H9 (cell line): ENCODE measurements at places on chromosomes 7 and 10.

DNA sequence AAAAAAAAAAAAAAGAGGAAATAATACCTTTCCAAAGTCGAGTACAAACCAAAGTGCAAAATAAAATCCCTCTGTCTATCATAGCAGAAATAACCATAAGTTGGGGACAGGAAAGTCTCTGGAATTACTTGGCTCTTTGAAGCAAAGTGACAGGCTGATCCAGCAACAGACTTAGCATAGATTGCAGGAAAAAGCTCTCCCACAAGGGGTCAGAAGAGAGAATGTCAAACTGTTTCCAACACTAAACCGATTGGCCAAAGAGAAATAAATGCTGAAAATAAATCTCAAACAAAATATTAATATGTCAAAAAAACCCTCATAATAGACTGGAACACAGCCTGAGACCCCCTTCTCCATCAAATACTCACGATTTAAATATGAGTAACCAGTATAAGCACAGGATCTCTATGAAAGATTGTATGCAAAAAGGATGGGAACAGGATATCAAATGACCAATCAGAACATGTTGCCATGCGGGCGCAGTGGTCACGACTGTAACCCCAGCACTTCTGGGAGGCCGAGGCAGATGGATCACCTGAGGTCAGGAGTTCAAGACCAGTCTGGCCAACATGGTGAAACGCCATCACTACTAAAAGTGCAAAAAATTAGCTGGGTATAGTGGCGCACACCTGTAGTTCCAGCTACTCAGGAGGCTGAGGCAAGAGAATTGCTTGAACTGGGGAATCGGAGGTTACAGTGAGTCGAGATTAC, 1000.7 kb upstream of the LRRN3 start:
- DNase-seq: no peak

DNA sequence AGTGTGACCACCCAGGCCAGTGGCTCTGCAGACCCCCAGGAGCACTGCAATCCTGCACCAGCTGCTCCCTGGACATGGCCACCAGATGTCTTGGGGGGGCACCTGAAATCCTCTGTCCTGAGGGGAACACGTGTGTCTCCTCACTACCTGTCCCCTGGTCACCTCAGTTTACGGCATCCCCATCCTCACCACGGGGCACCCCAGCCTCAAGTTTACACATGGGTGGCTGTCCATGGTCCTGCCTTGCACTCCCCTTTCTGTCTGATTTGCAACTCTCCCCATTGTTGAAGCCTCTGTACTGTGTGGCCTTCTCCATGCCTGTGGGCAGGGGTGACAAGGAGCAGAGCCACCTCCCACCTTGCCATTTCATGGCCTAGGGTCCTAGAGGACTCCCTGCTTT, 67.2 kb downstream of the RAMP3 start:
- DNase-seq: no peak

- no peak for DNase-seq
Measured at GRCh38 chr10:129027906-129028305, 439.1 kb upstream of the MGMT start.

DNA sequence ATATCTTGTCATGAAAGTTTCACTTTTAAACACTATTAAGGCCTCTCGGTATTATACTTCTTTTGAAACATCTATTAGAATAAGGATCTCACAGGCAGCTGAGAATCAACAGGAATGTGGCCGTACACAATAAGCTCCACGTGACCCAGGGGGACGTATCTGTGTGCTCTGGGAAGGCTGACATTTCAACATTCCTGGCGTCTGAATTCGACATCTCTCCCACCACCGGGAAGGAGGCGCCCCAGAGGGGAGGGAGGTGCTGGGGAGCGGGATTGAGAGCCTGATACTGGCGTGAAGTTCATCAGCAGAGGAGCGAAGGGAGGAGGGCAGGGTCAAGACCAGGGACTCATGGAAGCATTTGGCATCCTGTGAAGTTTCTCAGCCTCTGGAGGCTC, 401.3 kb downstream of the DNAJB6 start:
- peak; percentile 56 for DNase-seq

- no peak for DNase-seq
Measured at GRCh38 chr10:79433324-79434222, 11.9 kb downstream of the ZCCHC24 start.

- DNase-seq: no peak
Measured at GRCh38 chr7:45240273-45240771, 82.7 kb downstream of the RAMP3 start.

DNA sequence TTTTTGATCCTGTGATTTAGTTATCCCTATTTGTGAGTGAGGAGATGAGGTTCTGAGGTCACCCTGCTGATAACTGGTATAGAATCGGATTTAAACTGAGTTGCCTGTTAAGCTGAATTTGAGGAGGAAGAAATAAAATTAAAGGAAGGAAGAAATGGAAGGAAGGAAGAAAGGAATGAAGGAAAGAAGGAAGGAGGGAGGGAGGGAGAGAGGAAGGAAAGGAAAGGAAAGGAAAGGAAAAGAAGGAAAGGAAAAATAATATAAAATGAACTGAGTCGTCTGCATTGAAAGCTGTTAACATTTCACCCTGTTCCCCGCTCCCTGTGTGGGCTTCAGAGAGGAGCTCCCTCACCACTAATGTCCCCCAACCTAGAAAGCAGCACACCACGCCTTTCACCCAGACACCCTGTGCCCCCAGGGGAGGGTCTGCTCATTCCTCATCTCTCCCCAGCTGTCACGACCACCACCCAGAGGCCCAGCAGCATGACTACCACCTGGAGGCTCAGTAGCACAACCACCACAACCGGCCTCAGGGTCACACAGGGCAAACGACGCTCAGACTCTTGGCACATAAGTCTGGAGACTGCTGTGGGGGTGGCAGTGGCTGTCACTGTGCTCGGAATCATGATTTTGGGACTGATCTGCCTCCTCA, 16.3 kb downstream of the PILRA start:
- no peak for DNase-seq

- no peak for DNase-seq
Measured at GRCh38 chr7:113179313-113179712, 61.0 kb upstream of the SMIM30 start.

DNA sequence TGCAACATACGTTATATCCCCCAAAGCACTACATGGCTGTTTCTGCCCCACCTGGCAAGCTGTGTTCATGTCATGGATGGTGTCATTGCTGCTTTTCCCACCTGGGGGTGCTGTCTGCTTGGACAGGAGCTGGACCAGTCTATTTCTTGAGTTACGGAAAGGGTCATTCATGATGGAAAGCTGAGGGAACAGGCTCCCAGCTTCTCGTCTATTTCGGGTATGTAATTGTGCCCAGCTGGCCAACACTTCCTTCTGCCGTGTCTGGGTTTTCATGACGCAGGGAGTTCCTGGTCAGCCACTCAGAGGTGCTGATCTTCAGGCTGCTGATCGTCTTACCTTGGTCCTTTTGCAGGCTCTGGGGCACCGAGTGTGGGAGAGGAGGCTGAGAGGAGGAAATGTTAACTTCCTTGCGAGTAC, 8.6 kb downstream of the BTBD16 start:
- DNase-seq: peak; percentile 79

- no peak for DNase-seq
Measured at GRCh38 chr7:148835854-148836253, 48.2 kb downstream of the EZH2 start.

DNA sequence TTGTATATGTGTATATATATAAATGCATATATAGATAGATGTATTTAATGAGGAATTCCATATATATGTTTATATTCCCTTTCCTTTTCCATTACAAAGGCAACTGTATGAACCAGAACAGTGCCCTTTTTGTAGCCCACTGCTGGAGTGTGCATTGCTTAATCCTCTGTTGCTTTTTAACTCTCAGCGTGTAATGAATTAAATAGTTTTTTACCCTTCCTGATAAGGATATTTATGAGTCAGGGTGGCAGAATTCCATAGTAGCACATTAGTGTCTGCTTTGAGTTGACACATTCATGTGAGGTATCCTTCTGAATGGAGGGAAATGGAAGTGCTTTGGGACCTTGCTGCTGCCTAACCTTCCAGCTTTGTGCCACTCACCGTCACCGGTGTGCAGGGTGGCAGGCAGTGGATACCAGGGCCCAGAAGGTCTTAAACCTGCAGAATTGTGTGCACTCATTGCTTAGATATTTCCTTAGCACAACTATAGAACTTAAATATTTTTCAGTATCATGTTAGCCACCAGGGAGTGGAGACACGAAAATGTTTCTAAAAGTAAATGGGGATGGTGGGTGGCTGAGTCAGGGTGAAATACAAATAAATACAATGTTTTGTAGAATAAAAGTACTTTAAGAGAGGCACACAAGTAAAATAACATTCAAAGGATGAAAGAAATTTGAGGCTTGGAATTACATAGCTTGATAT, 117.9 kb downstream of the SND1 start:
- DNase-seq: no peak

GRCh38 chr10:110840225-110840922, 31.4 kb upstream of the PDCD4 start:
- DNase-seq: no peak

DNA sequence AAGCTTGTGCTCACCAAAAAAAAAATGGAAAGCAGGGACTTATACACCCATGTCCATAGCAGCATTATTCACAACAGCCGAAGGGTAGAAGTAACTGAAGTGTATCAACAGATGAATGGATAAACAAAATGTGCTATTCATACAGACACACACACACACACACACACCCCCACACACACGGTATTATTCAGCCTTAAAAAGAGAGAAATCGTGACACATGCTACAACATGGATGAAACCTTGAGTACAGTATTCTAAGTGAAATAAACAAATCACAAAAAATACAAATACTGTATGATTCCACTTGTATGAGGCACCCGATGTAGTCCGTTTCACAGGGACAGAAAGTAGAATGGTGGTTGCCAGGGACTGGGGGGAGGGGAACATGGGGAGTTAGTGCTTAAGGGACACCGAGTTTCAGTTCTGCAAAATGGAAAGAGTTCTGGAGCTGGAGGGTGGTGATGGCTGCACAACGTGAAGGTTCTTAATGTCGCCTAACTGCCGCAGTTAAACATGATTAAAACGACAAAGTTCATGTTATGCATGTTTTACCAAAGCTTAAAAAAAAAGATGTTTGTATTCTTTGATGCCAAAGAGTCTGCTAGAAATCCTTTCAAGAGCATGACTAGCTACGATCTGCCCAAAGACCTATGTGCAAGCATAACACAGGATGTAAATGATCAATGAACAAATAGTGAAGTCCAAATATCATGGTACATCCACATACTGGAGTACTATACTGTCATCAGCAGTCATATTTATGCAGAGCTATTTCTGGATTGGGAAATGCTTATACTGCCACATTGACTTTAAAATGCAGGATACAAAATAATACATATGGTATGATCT, 7.2 kb downstream of the TNS3 start:
- DNase-seq: no peak
